Head of caudate nucleus (tissue), 42 donors: ENCODE measurements at places on chromosomes 7 and 10.

DNA sequence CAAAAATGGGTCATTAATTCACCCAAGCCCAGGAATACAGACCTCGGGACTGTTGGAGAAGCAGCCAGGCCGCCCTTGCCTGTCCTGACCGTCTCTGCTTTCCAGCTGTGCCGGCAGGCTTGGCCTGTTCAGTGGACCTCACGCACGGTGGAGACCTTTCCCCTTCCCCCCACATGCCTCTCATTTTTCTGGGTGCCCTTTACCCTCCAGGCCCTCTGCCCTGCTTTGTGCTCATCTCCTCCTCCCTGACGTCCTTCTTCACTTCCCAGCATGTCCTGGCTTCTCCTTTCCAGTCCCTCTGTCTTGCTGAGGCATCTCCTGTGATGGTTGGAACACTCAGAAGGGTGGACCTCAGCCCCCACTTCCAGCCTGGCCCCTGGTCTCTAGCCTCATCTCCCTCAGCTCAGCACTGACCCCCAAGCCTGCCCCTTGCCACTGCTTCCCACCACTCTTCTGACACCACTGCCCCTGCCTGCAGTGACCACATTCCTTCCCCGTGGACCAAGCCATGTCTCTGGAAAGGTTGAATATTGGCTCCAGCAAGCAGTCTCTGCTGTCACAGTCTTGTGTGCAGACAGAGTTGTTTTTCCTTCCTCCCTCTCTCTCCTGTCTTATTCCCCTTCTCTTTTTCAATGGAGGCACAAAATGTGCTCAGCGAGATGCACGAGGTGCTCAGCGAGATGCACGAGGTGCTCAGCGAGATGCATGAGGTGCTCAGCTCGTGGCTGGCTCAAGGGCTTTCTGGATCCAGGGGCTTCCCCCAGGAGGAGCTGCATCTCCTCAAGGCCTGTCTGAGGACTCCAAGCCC is 14.9 kb downstream of the BAG3 start:
- DNase-seq: no peak

GRCh38 chr10:49834201-49834600 is 72.1 kb upstream of the OGDHL start:
- DNase-seq: no peak

GRCh38 chr10:95305606-95306317 is 15.0 kb upstream of the PDLIM1 start:
- DNase-seq: no peak

- DNase-seq: no peak
Observed at GRCh38 chr10:131577178-131577555, 265.6 kb upstream of the TCERG1L start.

GRCh38 chr10:96968682-96969423 is 136.8 kb downstream of the LCOR start:
- DNase-seq: no peak

GRCh38 chr10:16984242-16984641 is 145.4 kb downstream of the CUBN start:
- no peak for DNase-seq
